GM12891 (cell line): ENCODE measurements at places on chromosomes 7 and 10.
A peak's percentile ranks its signal among the peaks of the same experiment; 100 is the strongest.

DNA sequence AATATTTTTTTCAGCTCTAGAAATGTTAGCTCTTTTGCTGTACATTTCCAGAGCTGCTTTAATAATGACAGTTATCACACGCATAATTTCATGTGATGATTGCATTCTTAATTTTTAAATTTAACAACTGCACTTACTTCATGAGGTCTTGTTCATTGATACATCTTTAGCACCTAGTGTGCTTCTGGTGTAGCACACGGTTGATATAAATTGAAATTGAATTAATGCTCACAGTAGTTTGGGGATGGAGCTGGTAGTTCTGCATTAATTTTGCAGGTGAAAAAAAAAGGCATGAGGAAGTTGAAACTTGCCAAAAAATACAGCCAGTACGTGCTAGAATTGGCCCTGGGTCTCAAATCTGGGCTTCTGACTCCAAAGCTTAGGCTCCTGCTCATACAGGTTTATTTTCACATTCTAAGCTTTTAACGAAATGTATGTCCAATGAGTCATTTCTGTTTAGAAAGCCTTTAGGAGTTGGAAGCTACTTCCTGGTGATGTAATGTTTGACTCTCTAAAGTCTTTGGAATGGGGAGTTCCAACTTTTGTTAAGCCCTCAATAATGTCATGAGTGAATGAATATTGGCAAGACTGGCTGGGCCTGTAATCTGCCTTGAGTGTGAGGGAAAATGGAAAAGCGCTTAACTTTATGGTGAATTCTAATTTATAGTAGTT lies 62.5 kb downstream of the DAGLB start:
- no peak for DNase-seq

GRCh38 chr10:16632996-16633395 lies 111.3 kb upstream of the C1QL3 start:
- DNase-seq = no peak

GRCh38 chr7:141203586-141203985 lies 129.7 kb downstream of the TMEM178B start:
- DNase-seq = no peak

DNA sequence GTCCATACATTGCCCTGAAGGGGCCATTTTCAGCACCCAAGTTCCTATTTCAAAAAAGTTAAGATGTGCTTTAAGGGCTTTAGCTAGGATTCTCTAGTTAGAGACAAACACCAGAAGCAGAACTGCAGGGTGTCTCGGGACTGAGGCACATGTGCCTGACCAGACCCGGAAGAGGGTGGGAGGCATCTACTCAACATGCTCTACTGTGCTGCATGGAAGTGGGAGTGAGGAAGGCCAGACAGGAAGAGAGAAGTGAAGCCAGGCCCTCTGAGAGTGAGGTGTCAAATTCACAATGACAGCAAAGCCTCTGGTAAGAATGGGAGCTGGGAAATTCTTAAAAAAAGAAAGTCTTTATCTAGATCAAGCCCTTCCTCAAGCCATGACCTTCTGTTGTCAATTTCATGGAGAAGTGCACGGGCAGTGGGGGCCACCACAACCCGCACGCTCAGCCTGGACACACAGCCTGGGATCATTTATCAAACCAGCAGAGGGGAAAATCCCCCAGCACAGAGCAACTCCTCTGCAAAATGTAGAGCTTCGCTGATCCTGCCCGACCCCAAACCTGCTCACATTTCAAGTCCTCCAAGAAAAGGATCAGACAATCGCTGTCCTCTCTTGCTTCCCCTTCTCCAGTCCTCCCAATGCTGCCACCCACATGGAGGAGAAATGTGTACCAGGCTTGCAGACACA lies 38.7 kb downstream of the PLXNA4 start:
- no peak for DNase-seq

DNA sequence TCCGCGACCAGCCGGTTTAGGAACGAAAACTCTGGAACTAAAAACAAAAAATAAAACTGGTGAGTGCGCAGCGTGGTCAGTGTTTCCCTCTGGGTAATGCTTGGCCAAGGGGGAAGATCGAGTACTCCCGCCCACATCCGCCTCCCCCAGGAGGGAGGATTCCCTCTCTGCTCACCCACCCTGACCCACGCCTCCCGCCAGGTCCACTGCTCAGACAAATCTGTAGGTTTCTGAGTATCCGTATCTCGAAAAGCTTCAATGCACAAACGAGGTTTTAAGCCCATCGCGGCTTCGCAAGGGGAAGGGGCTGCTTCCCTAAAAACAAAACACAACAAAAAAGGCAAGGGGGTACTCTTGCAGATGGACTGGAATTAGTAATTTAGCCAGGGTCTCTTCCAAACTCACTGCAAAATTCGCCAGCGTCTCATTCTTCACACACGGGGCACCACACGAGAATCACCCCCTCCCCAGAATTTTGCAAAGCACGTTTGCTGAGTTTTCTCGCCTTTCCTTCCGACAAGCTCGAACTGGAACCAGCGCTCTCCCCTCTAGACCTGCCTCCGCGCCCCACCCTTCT lies 75.2 kb downstream of the INSIG1 start:
- DNase-seq = no peak

GRCh38 chr10:14751921-14752320 lies 22.8 kb downstream of the FAM107B start:
- no peak for DNase-seq

DNA sequence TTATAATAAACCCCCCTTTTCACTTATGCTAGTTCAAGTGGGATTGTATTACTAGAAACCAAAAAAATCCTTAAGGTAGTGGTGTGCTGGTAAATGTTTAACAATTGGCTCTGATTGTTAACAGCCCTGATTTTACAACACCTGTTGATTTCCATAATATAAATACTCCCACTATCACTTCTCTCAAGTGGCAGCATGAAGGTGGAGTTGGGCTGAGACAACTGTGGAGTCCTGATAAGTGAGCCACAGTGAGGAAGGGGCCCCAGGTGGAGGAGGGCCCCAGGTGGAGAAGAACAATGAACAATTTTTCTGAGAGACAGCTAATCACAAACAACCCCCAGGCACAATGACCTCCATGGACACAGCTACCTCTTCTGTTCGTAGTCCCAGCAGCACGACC lies 26.4 kb downstream of the SSMEM1 start:
- DNase-seq = no peak

DNA sequence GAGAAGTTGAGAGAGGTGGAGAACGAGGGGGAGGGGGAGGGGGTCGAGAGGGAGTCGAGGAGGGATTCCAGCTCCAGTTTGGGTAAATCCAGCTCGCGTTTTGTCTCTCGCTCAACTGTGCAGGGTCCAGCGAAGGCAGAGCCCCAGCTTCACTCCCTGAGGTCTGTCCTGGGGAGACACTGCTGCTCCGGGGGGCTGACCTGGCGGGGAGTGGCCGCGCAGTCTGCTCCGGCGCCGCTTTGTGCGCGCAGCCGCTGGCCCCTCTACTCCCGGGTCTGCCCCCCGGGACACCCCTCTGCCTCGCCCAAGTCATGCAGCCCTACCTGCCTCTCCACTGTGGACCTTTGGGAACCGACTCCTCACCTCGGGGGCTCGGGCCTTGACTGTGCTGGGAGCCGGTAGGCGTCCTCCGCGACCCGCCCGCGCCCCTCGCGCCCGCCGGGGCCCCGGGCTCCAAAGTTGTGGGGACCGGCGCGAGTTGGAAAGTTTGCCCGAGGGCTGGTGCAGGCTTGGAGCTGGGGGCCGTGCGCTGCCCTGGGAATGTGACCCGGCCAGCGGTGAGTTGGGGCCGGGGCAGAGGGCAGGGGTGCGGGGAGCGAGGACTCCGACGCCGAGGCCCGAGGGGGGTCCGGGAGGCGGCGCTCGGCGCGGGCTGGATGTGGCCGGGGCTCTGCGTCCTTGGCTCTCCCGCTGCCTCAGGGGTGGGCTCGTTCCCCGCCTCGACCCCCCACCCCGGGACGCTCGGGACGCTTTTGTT lies at the start of gene TET1:
Gene TET1, plus strand, starts transcription at position 152 of the 757 bp plus-strand sequence. CDS start 12,002 bp downstream, outside the sequence.
- DNase-seq = peak; percentile 52

- DNase-seq = no peak
These were observed 33.0 kb upstream of the RET start for GRCh38 chr10:43043773-43044447.

GRCh38 chr7:152860310-152860709 lies 100.8 kb downstream of the ACTR3B start:
- DNase-seq = no peak

- DNase-seq = no peak
These were observed 412.2 kb upstream of the SORCS1 start for GRCh38 chr10:107576746-107577145.

GRCh38 chr10:99828464-99828863 lies 46.0 kb downstream of the ABCC2 start:
- DNase-seq = no peak

- no peak for DNase-seq
These were observed 18.6 kb downstream of the FOXK1 start for GRCh38 chr7:4700577-4701235.

GRCh38 chr7:150910996-150911422 lies 58.7 kb downstream of the AOC1 start:
- no peak for DNase-seq

DNA sequence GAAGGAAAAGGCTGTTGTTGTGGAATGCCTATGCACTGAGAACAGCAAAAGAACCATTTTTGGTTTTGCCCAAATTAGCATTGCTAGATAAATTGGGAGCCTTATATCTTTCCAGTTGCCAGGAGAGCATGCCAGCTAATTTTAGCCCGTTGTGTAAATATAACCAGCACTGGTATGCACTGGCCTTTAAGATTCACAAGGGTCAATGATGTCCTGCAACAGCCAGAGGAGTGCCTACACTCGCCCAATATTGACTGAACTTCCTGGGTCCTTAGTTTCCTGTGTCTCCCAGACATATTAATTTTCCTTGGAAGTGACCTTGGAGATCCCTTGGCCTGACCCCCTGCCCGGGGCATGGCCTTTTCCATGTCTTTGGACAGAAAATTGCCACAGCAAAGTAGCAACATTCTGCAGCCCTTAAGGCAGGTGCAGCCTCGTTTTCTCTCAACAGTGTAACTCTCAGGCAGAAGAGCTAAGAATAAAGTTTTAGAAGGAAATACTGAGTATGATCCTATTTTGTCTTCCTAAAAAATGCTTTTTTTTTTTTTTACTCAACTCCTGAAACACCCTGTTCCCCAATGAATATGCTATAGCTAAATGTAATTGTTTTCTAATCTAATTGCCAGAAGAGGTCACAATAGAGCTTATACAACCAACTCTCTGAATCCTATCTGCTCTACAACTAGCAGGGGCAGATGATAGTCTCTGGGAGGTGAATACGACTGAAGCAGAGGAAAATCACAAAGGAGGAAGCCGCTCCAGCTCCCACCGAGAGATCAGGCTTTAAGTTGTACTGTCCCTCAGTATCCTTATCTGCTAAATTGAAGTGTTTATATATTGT lies 131.9 kb upstream of the PCGF5 start:
- no peak for DNase-seq

GRCh38 chr10:132335189-132336063 lies 3.4 kb downstream of the LRRC27 start:
- DNase-seq = no peak

- DNase-seq = no peak
These were observed 106.8 kb downstream of the ANK3 start for GRCh38 chr10:60282771-60283353.

GRCh38 chr7:38318241-38318640 lies 44.8 kb upstream of the TARP start:
- DNase-seq = no peak

GRCh38 chr7:150806863-150807262 lies 6.3 kb downstream of the TMEM176A start:
- no peak for DNase-seq

- no peak for DNase-seq
These were observed 27.7 kb downstream of the C1QL3 start for GRCh38 chr10:16493884-16494536.

DNA sequence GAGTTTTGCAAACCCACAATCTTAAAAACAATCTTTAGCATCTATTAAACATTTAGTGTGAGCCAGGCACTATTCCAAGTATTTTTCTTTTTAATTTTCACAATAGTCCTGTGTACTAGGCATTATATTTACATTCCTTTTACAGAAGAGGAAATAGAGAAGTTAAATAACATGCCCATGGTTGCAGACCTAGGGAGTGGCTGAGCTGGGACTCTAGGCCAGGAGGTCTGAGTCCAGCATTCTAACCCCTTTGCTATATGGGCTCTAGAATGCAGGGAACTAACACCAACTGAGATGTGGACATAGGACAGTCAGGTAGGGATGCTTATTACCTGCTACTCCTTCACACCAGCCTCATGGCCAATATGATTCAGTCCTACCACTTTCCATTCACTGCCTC lies 243.8 kb downstream of the XPNPEP1 start:
- no peak for DNase-seq

GRCh38 chr7:97732565-97733275 lies 834 bp downstream of the TAC1 start:
- no peak for DNase-seq

DNA sequence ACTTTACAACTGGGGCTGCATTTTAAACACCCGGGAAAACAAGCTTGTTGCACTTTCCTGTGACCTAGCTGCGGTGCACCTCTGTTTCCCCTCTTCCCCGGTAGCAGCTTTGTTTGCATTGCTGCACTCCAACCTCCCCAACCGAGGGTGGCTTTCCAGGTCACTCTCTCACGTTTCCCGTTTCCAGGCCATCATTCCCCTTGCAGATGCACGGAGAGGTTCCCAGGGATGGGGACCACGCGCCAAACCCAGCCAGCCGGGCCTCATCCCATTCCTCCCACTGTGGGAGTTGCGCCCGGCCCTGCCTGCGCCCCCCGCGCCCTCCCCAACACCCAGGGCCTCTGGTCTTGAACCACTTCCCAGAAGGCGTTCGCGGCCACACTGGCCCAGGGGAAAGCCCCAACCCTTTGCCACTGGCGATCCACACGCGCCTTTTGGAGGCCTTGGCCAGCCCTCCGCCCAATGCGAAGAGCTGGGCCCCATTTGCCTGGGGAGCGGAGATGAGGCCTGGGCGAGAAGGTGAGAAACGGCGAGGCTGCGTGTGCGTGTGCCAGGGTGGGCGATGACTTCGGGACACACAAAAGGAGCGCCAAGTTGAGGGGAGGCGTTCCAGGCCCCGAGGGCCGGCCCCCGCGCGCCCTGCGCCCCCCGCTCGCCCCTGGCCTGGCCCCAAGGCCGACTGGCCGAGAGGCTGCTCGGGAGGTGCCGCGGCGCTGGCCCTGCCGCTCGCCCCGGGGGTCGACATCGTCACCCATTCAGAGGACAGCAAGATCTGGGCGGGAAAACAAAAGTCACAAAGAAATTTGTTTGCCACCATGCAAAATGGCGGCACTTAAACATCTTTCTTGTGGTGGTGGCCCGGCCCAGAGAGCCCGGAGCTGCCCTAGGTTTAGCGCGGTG lies 15.9 kb downstream of the SKIDA1 start:
- DNase-seq = no peak

GRCh38 chr7:2851497-2851896 lies 7.4 kb upstream of the GNA12 start:
- DNase-seq = no peak

DNA sequence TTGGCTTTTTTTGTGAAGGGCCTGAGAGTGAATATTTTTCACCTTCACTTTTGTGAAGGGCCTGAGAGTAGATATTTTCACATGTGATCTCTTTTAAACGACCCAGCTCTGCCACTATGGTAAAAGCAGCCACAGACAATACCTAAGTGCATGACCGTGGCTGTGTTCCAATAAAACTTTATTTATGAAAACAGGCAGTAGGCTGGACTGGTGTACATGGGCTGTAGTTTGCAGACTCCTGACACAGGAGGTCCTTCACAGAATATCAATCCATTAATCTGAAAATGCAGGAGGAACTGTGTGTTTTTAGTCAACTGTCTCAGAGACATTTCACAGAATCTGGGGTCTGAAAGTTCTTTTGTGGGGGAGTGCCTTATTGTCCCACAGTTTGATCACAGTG lies 186.9 kb downstream of the PRKCQ start:
- DNase-seq = no peak
